CD4-positive, alpha-beta T cell treated with Interferon gamma for 1 hour (primary cell): ENCODE measurements at places on chromosomes 12 and 14.
A peak's percentile ranks its signal among the peaks of the same experiment; 100 is the strongest.

DNA sequence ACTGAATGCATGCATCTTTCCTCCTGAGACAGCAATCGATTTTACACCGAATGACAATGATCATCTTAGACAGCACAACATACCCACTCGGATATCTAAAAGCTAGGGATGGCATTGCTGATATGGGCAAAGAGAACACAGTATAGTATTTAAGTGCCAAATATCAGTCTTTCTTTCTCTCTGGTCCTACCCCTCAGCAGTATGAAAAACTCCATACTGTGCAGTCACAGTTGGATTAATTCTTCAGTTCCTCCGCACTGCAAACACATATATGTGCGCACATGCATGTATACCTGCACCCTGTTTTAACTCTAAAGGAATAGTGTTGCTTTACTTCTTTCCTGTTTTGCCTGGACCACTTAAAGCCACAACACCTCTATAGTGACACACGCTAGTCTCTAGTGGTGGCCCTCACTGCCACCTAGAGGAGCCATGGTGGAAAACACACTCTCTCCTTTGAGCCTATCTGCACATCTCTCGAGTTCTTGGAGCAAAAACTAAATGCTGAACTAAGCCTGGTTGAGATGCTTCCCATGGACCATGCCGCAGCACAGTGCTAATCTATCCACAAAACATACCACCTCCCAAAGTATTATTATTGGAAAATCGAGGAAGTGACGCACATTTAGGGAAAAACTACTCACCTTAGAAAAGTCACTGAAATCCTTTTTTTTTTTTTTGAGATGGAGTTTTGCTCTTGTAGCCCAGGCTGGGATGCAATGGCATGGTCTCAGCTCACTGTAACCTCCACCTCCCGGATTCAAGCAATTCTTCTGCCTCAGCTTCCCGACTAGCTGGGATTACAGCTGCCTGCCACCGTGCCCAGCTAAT is 11.9 kb downstream of the TMEM52B start:
- peak; percentile 62 for DNase-seq

DNA sequence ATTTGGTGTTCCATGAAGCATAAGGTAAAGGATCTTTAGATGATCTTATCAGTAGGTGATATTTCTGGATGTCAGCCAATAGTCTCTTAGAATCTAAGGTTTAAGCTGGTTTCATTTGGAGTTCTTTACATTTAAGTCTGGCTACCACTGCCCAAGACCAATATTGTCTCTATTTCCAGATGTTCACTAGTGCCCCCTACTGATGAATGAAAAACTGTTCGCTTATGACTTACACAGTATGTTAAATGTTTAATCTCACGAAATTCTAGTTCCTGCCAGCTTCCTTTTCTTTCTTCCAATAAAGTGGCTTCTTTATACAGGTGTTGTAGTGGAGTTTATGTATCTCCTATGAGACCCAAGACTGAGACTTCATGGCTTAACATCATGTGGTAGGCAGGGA is 31.8 kb upstream of the MIS18BP1 start:
- no peak for DNase-seq

GRCh38 chr14:35883677-35884293 is 57.6 kb downstream of the BRMS1L start:
- no peak for DNase-seq

GRCh38 chr12:80212938-80213645 is 113.8 kb downstream of the OTOGL start:
- no peak for DNase-seq

DNA sequence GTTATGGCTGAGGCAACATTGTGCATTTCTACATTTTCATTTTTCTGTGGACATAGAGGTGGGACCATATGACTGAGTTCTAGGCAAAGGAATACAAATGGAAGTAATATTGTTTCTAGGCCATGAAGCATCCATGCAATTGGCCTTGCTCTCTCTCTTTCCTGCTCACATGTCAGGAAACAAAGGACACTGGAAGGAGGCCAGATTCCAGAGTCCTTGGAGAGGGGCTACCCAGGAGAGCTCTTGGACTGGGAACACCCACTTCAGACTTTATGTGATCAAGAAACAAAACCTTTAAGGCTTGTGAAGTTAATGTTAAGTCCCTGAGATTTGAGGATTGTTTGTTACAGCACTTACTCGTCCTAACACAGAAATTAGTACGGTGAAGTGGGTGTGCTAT is 32.8 kb downstream of the PDZRN4 start:
- no peak for DNase-seq

- DNase-seq, result no peak
These were observed 1.1 kb downstream of the TPI1 start for GRCh38 chr12:6868211-6869048.

DNA sequence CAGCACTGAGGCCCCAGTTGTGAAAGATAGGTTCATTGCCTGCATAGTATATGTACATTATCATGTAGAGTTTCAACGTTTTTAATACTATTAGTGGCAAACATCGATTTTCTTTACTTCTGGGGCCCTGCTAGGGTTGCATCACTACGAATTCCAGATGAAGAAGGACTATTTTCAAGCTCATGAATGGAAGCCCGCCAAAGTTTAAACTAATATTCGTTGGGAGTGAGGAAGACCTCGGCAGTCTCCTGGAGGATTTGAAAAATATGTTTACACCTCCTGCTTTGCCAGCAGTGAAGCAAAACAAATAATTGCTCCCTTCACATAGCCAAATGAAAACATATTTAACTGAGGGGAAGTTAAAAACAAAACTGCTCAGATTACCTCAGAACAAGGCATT is 672.9 kb upstream of the NOVA1 start:
- no peak for DNase-seq

DNA sequence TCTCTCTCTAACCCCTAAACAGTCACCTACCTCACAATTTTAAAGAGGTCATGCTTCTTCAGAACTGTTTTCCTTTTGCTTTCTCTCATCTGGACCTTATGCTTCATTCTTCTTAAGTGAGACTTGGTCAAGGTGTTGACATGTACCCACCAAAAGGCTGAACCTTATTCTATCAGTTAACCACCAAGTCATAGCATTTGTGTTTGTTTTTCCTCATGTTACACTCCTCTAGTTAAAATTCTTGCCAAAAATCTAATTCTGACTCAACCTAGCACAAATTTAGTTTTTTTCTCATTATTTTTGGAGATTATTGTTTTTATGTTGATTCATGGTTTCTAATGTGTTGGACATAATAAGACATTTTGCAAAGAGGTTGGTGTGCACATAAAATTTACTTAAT is 578.6 kb downstream of the SLC16A7 start:
- DNase-seq, result no peak

DNA sequence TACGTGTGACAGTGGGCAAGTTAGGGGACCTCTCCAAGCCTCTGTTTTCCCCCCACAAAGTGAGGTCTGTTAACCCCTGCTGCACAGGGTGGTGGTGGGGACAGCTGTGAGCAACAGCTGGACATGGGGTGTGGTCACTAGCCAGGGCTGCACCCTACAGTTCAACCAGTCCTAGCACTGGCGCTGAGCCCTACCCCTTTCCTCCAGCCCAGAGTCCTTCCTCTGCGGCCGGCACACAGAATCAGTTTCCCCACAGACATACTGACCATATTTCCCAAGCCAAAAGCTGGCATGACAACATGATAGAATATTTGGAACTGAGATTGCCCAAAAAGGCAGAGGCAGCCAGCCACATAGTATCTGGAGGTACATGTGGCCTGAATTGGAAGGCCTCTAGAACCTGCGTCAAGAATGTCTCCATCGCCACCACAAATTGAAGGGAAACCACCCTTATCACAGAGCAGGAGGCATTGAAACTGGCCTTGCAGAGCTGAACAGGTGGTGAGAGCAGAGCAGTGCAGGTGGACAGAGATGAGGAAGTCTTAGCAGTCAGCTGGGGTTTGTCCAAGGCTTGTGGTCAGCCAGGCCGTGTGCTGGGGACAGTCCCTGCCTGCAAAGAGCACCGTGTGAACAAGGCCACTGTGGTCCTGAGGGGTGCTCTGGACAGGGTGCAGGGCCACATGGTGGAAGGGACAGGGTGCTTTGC is 21.2 kb downstream of the DEGS2 start:
- DNase-seq, result no peak

DNA sequence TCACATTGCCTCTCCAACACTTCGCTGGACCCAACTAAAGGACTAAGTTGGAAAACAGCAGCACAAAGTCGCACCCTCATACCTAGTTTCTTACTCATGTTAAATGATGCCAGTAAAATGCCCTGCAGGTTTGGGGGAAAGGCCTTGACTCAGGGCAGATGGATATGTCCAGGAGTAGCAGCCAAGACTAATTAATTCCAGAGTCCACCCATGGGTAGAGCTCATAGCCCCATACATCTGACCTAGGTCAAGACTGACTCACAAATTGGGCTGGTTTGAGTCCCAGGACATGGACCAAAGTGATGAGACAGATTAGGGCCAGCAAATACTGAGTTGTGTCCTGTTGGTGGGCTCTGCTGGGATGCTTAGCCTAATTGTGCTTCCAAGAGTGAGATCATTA is 224.0 kb upstream of the BTG1 start:
- no peak for DNase-seq

GRCh38 chr12:107304588-107305532 is 211.5 kb upstream of the CRY1 start:
- no peak for DNase-seq

DNA sequence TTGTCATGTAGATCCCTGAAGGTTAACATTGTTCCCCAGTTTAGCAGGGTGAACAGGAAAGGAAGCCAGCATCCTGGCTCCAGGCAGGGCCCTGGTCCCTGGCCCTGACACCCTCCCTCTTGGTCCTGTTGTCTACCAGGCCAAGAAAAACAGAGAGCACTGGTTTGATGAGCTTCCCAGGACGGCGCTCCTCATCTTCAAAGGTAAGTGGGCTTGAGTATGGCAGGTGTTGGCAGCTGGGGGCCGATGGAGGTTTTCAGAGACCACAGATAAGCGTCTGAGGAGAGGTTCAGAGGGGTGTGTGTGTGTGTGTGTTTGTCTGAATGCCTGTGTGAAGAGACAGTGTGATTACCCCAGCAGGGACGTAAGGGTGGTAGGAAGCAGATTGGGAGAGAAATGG is 56.3 kb downstream of the SLC8B1 start:
- no peak for DNase-seq

GRCh38 chr12:103623716-103624115 is 36.6 kb downstream of the STAB2 start:
- DNase-seq, result no peak

DNA sequence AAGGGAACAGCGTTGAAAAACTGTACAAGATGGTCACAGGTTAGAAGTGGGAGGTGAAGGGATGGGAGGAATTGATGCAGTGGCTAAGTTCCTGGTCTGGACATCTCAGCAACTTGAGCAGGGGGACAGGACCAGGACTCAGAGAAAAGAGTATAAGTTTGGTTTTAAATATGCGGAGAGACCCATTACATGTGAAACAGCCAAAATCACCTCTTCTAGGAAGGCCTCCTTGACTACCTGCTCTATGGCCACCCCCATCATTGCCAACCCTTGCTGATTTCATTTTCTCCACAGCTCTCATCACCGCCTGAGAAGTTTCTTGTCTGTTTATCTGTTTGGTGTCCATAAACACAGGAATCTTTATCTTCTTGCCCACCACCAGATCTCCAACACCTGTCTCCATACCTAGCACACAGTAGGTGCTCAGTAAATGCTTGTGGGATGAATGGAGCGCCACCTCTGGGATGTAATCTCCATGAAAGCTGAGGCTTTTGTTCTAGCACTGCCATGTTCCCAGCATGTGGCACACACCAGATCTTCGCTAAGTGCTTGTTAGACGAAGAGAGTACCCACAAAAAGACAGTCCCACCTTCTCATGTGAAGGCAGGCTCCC is 11.2 kb upstream of the PHETA1 start:
- no peak for DNase-seq

DNA sequence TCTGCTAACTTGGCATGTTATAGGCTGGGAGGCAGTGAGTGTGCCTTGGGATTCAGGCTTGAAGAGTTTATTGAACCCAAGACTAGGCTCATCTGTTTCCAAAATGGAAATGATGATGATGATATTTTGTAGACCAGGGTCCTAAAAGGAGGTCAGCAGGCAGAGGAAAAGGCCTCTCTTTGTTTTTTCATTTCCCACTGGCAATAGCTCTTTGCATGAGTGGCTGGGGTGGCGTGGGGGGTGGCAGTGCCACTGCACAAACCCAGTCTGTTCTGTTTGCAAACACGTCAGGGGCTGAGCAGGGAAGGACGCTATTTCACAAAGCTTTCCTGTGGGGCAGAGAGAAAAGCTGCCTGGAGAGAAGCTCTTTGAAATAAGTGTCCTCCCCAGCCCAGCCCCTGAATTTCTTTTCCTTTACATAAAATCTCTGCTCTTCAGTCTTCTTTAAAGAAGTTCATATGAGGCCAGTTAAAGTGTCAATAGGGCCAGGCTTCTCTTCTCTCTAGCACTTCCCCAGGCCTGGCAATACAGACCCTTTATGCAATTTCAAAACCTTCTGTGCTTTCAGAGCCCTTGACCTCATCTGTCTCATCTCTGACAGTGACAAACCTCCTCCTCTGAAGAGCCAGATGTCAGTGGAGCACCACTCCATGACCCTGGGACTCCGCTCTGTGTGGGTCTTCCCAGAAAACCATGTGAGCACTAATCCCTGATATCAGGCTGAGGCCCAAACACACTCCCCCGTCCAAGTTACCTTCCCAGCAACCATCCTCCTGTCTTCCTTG is 72.8 kb downstream of the ZNF664 start:
- DNase-seq, result no peak

DNA sequence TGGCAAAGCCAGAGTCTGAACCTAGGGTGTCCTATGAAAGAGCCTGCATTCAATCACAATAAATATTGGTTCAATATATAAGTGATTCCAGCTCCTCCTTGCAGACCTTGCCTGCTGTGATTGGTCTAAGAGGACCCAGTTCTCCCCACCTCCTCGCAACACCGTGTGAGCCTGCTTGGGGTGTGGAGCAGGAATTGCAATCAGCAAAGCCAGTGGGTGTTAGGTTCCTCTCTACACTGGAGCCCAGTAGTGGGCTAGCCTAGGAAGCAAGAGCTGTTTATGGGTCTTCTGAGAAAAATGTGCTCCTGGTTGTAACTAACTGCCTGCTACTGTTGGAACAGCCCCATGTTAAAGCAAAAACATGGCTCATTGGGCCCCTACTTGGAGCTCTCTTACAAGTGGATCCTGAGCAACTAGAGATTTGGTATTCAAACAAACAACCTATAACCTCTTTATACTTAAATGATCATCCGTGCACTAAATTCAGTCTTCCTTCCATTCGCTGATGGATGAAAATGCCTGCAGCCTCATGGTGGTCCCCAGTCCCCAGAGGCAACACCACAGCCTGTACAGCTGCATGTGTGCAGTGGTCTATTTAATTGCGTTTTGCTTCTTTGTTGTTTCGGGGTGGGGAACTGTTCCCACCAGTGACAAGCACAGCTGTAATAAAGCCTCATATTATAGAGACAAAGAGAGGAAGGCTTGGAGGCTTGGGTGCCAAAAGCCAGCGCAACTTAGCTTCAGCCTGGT is 3.7 kb upstream of the SELPLG start:
- DNase-seq, result no peak

DNA sequence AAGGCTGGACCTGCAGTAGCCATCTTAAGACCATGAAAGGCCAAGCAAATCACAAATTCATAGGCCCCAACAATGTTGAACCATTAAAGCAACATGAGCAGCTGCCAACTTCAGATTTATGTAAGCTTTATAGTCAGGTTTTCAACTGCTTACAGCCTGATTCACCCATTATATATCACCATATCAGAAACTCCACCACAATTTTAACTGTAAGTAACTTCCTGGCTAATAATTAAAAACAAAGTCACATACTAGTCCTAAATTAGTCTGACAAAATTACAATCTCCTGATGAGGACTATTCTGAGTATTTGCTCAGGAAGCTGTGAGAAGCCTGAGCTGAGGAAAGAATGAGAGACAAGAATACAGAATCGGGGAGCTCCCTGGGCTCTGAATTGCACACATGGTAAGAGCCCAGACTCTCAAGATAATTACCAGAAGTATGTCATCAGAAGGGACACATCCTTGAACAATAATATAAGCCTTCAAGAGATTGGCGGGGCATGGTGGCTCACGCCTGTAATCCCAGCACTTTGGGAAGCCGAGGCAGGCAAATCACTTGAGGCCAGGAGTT is 55.1 kb downstream of the NUMB start:
- no peak for DNase-seq
